ENCODE measurements at places on chromosomes 12 and 14.

DNA sequence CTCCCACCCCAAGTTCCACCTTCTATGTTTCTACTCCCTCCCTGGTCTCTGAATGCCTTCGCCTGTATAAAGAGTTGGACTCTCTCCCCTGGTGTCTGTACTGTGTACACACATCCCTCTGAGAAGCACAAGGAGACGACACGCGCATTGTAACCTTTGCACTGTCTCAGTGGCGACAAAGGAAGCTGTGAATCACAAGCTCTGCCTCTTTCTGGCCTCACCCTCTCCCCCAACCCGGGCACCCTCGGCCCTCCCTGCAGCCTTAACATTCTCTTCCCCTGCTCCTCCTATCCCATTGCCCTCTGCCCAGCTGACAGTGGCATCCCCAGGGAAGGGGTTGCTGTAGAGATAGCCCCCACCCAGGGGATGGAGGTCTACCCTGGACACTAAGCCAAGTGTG is 2.5 kb upstream of the SMARCD1 start:
- no peak for DNase-seq

- DNase-seq = no peak
These were observed 17.2 kb downstream of the RILPL1 start for GRCh38 chr12:123516216-123516780.

DNA sequence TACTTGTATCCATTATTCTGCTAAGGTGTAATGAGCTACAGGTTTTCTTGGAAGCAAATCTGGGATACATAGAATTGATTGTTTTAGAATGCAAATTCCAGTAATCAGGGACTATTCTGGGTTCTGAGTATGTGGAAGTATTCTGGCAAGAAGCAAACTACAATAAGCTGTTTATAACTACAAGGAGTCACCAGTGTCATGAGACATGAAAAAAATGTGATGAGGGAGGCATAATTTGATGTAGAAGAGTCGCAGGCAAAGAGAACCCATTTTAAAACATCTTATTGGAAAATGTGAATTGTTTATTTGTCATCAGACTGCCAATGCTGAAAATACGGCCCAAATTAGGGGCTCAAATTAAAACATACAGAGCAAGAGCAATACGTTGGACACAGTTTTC is 321.8 kb upstream of the E2F7 start:
- no peak for DNase-seq

DNA sequence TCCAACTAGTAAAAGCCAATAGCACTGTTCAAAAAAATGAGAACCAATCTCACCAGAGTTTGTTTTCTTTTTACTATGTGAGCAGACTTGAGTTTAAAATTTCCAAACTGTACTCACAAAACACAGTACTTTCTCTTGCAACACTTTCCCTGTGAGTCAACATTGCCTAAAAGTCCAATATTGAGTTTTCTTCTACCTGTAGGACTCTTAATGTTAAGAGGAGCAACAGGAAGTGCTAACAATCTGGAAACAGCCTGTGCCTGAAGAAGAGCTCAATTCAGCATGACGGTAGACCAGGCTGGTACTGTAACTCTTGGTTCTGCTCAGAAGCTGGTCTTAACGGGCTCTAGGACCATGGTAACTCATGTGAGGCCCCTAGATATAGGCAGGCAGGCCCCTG is 144.3 kb downstream of the MED13L start:
- no peak for DNase-seq

DNA sequence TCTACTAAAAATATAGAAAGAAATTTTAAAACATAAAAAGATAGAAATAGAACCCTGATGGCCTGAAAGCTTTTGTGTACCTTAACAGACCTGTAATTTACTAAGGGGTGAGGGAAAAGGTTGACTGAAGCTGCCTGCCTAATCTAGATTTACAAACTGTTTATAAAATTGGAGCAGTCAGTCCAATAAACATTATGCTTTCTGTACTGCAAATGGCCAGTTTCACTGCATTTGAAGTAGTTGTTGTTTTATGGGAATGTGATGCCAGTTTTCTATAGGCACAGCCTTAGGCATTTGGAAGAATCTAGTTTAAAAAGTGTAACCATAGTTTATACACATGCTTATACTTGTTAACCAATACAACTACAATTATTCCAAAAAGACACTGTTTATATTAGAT is 19.1 kb downstream of the SIX1 start:
- no peak for DNase-seq

DNA sequence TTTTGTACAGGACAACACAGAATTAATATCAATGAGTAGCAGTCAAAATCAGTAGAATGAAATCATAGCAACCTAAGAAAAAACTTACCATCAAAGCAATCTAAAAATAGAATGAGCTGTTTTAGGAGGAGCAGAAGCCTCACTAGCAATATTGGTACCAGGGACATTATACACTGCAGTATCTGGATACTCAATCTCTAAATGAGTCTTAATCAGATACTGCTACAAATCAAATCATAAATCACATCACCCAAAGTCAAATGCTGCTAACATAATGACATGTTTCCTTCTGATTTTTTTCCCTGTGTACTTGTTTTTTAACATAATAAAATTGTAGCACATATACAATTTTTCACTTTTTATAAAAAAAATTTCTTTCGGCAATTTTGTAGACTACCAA is 8.0 kb downstream of the RPS29 start:
- no peak for DNase-seq

GRCh38 chr12:38490073-38490472 is 173.5 kb downstream of the ALG10B start:
- DNase-seq = no peak

DNA sequence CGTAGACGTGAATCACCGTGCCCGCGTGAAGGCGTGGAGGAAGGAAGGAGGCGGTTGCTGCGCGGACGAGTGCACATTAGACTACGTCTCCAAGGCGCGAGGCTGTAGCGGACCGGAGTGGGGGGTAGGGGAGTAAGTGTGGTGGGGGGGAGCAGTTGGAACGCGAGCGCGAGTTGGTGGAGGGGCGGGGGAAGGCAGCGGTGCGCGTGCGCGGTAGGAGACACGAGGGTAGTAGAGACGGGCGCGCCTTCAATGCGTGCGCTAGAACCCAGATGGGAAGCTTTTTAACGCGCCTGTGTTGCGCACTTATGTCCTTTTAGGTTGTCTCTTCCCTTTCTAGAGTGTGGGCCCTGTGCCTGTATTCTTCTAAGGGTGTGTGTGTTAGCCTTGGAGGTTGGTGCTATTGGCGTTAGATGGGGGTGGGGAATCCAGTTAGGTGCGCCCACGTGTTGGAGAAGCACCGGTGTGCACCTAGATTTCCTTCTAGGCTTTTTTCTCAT is 604 bp downstream of the EIF4B start:
- peak; percentile 89 for DNase-seq

DNA sequence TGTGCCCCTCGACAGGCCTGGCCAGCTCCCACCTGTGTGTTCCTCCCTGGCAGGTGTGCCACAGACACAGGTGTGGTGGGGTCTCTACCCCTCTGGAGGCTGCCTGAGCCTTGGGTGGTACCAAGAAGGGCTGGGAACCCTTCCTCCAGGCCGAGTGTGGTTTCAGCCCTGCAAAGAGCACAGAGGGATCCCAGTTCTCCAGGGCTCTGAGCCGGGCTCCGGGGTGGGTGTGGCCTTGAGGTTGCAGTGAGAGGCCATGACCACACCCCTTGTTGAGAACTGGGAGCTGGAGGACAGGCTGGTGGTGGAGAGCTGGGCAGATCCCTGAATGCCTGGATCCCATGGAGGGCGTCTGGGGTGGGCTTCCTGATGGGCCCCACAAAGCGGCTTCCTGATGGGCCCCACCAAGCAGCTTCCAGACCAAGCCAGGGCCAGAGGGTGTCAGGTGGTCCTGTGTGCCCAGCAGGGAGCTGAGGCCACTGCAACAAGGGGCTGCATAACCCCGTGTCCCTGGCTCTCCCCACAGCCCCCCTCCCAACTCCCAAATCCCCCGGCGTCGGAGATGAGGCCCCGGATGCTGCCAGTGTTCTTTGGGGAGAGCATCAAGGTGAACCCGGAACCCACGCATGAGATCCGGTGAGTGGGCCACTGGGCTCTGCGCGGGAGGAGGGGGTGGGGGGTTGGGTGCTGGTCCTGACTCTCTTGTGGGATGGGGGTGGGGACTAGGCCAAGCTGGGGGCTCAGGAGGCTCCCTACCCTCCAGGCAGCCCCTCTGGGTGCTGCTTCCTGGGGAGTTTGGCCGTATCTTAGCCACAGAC is 16.6 kb downstream of the RFLNA start:
- no peak for DNase-seq

DNA sequence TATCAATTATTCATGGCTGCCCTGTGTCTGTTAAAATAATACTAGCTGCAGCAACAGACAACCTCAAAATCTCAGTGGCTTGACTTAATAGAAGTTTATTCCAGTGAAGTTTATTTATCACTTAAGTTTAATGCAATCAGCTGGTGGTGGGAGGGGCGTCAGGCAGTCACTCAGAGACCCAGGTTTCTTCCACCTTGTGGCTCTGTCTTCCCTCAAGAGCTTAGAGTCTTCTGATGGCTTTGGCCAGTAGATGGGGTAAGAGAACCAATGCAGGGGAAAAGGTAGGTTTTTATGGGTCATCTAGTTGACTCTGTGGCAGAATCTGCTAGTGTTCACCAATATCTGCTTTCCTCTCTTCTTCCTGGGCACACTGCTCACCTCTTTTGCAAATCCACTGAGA is 668.9 kb downstream of the AACS start:
- DNase-seq = peak; percentile 11

DNA sequence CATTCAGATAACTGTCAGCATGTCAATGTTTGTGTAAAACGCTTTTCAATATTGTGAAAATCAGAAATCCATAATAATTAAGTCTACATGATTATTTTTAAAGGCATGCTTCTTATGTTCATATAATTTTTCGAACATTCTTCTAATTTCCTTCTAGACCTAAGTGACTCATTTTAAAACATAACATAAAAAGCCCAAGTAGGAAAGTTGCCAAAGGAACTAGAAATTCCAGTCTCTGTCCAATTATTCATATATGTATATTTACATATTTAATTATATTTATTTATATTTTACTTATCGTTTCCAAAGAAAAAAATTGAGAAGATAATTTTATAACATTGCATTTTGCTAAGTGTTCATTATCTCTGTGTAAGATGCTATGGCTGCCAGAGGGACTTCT is 110.4 kb downstream of the TMTC1 start:
- DNase-seq = no peak

- DNase-seq = no peak
These were observed 788 bp downstream of the SFSWAP start for GRCh38 chr12:131711551-131712205.

DNA sequence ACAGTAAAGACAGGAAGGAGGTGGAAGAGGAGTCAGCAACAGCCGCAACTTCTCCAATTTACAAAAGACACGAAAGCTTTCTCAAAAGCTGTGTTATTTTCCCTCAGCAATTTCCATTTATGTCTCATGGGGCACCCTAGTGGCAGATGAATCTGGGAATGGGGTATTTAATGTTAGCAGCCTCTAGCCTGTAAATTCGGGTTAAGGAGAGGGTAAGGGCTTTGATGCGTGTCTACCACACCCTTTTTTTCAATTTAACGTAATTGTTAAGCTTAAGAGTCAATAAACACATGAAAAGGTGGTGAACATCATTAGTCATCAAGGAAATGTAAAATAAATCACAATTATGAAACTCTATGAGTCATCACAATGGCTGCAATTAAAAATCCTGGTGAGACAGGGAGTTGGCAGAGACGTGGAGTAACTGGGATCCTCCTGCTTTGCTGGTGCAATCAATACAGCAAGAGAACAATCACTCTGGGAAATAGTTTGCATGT is 986.4 kb downstream of the AACS start:
- DNase-seq = peak; percentile 40

GRCh38 chr12:116392061-116392460 is 114.6 kb upstream of the MED13L start:
- DNase-seq = no peak

- DNase-seq = no peak
These were observed 19.4 kb upstream of the SELPLG start for GRCh38 chr12:108653082-108653516.

GRCh38 chr12:120725151-120725658 is 421 bp upstream of the ACADS start:
- DNase-seq = no peak

DNA sequence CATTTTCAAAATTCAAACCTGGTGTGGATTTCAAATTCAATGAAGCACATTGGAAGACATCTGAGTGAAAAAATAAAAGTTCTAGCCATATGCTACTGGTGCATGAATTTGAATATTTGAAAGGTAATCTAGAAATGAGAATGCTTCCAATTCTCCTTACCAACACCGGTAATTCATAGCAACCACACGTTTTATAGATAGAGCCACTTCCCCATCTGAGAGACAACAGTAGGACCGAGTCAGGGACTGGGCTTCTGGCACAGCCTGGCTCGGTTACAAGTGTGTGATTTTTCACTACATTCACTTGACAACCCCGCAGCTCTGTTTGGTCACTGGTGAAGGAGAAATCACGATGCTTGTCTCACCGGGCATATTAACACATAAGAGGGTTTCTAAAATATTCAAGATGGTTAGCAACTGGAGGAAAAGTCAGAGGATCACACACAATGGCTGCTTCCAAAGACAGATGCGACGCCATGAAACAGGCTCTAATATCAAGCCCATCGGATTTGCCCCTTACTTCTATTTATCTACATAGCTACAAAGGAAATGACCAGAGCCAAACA is 86.5 kb upstream of the FOXN3 start:
- no peak for DNase-seq

DNA sequence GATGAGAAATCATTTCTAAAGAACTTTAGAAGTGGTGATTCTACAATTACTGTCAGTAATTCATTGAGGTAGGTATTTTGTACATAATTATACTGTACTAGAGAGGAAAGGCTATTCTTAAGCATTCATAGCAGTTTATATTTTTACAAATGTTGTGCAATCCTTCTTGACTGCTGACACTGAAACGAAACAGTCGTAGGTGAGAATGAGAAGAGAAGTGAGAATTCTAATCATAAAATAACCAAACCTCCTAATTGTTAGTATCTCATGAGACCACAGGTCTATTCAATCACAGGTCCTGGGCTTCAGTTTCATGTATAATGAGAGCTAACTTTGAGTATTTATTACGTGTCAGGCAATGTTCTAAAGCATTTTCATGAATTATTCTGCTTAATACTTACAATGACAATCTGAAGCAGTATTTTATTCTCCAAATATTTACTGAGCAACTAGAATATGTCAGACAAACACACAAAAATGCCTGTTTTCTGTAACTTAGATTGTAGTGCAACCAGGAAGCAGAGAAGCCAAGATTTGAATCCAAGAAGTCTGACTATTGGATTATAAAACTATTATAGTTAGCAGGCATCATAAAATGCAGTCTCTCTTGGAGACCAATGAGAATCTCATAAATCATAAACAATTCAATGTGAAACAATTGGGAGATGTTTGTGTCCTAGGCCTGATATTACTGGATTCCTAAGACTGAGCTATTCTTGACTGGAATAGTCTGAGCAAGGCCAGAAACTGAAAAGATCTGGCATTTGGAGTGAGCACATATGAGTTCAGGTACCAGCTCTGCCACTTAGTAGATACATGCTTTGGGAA is 24.3 kb downstream of the RERG start:
- no peak for DNase-seq

GRCh38 chr12:40988824-40989223 is 199.3 kb upstream of the PDZRN4 start:
- no peak for DNase-seq

- no peak for DNase-seq
These were observed 58.4 kb downstream of the SOX5 start for GRCh38 chr12:23891115-23891514.
